ENCODE measurements at places on chromosomes 7 and 10.
A peak's percentile ranks its signal among the peaks of the same experiment; 100 is the strongest.

DNA sequence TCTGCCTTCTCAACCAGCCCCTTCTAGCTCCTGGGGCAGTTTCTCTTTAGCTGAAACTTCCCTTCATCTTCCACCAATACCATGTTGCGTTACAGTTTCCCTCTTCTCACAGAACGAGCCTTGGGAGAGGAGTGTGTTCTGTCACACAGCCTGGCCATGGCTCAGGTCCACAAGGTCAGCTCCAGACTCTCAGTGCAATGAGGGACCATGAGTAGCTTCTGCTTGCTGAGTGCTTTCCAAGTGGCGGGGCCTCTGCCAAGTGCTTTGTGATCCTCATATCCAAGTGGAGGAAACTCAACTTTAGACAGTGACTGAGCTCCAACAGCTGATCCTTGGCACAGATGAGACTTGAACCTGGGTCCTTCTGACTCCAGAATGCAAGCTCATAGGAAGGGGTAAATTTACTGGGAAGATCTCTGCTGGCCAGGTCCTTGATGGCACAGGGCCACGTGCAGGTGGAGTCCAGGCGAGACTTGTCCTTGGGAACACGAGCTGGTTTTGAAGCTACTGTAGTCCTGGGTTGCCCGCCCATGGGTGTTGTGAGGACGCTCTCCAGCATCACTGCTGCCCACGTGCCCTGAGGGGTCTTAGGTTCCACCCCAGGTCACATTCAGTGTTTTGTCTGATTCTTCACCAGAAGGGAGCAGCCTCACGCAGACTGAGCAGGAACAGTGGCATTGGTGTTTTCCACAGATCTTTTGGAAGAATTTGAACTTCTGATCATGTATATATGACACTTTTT, 238.0 kb downstream of the EBF3 start:
- no peak for DNase-seq

GRCh38 chr7:21965291-21965690, 19.6 kb upstream of the CDCA7L start:
- no peak for DNase-seq

DNA sequence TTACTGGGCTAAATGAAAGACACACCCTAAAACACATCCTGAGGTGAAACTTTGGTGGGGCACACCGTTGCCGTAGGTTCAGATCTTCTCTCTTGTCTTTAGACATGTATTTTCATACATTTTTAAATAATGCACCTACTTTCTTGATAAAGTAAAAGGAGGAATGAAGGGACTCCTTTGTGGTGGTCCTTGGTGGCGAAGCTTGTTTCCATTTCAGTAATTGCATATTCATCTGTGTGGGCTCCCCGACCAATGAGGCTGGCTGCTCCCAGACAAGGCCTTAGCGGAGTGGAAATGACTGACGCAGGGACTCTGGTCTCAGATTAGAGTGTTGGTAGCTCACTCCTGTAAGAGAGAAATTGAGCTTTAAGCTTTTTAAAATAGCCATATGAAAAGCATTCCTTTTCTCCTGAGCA, 815 bp downstream of the CCSER2 start:
- no peak for DNase-seq

- DNase-seq, result no peak
Observed at GRCh38 chr10:60517805-60518204, 128.1 kb upstream of the ANK3 start.

GRCh38 chr7:37181550-37181932, 267.1 kb downstream of the ELMO1 start:
- DNase-seq, result no peak

DNA sequence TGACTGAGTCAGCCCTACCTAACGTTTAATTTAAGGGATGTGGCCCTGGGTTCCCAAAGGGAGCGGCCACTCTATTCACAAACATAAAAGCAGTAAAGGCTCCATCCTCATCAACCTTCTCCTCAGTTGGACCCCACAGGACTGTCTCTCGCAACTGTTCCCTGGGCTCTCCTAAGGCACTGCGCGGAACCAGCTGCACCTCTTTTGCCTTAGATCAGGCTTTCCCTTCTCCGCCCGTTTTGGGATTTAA, 689 bp upstream of the GTPBP4 start:
- no peak for DNase-seq

DNA sequence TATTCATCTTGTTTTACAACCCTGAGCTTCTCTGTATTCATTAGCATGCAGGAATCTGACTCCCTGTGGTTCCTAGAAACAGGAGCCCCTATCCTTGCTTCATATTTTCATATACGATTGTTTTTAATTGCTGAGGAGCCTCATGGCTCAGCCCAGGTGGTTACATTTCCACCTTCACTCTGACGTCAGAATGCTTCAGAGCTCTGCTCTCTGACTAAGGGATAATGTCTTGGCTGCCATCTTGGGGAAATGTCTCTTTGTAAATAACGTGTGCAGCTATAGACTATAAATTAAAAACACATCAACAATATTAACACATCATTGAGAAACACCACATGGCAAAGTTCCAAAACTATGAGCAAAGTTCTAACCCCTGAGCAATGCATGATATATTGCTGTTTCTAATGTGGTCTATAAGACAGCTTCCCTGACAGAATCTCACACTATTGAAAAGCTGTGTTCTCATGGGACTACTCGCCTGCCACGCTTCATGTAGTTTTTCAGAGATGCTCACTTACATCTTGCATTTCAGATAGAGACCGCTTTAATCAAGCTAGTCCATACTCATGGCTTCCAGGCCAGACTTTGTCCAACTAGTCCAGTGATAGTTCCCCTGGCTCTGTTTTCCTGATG, 227.0 kb downstream of the SORCS3 start:
- DNase-seq, result no peak

GRCh38 chr10:29806350-29806788, 171.6 kb upstream of the SVIL start:
- no peak for DNase-seq

- DNase-seq, result no peak
Observed at GRCh38 chr10:48880016-48880705, 59.5 kb downstream of the LRRC18 start.

GRCh38 chr7:2016021-2016631, 216.6 kb downstream of the MAD1L1 start:
- DNase-seq, result no peak

GRCh38 chr7:20301311-20301939, 29.3 kb upstream of the ITGB8 start:
- no peak for DNase-seq

DNA sequence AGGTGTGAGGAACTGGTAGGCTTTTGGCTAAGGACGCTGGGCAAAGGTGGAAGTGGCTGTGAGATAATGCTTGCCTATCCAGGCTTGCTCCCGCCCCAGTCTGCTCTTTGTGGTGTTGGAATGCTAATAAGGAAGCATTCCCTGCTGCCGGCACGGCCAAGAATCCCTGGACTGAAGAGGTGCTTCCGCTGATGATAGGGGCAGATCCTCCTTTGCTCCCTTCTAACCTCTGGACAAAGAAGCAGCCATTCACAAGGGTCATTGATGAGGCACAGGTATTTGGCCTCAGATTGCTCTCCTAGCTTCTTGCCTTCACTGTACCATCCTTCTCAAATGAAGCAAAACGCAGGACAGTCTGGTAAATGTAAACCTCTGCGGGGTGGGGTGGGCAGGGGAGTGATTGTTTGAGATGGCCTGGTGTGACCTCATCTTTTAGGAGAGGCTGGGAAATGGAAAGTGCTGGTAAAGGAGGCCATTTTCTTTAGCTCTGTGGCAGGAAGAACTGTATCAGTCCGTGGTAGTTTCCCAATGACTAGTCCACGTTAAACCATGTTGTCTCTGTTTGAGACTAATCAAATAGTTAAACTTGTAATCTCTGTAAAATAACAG, 1.7 kb downstream of the PGAM1 start:
- DNase-seq, result no peak

- DNase-seq, result no peak
Observed at GRCh38 chr10:125063256-125063925, 97.0 kb downstream of the CTBP2 start.

GRCh38 chr7:16753102-16753931, at the start of gene TSPAN13:
TSPAN13 (plus strand) TSS chr7:16753755; CDS start chr7:16753968, 213 bp downstream.
- peak; percentile 32 for DNase-seq

DNA sequence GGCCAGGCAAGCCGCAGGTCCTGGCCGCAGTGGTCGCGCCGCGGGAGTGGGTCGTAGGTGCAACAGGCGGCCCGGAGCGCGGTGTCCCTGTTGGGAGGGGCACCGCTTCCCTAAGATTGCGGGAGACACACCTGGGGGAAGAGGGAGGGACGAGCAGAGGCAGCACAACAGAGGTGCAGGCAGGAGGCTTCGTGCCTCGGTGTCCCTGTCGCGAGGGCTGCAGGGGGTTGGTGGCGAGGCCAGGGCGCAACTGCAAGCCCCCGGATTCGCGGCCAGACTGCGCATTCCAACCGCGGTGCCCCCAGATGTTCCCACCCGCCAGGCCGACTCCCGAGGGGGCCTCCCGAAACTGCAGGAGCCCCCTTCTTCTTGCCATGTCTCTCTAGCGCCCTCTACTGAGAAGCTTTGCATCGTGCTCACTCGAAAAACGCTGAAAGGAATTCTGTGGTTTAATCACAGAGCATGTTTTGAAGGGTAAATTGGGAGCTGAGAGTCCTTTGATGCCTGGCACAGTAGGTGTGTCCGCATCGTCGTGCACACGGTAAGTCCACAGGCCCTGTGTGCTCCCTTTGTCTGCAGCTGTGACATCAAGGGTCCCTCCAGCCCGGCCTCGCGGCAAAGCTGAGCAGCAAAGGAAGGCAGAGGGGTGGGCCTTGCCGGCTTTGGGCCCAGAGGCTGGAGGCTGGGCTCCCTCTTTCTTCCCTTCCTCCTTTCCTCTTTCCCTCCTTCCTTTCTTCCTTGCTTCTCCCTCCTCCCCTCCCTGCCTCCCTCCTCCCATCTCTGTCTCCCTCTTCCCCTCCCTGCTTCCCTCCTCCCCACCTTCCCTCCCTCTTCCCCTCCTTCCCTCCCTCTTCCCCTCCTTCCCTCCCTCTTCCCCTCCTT, 6.2 kb upstream of the MBL2 start:
- DNase-seq, result no peak

GRCh38 chr10:131882151-131882550, 18.7 kb upstream of the PPP2R2D start:
- no peak for DNase-seq

- DNase-seq, result no peak
Observed at GRCh38 chr10:48431871-48432270, 125.4 kb downstream of the MAPK8 start.

DNA sequence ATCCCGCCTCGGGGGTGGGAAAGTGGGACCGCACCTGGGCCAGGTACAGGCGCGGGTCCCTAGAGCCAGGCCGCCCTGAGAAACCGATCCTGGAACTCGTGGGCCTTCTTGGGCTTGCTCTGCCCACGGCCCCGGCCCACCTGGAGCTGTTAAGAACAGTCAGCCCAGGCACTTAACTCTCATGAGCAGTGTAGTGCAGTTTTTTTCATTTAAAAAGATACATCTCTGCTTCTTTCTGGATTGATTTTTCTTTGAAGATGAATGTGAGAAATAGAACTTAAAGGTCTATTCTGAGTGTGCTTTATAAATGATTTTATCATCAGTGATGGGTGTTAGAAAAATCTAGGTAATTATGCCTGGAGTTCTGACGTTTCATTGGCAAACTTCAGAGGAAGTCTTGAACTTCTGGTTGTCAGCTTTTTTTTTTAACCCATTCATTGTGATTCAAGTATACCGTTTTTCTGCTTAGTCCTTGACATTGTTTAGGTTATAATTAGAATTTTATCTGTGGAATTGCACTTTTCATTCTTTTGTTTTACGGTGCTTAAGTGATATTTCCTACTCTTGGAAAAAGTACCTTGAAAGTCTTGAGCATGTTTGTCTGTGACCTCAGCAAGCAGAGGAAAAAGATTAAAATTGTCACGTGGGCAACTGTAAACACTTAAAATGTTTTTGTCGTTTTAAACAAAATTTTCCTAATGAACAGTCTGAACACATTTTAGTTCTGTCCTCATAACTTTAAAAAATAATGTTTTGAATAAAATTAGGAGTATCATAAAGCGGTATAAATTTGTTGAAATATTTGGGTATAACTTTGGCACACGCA, 906 bp downstream of the CDK1 start:
- no peak for DNase-seq

DNA sequence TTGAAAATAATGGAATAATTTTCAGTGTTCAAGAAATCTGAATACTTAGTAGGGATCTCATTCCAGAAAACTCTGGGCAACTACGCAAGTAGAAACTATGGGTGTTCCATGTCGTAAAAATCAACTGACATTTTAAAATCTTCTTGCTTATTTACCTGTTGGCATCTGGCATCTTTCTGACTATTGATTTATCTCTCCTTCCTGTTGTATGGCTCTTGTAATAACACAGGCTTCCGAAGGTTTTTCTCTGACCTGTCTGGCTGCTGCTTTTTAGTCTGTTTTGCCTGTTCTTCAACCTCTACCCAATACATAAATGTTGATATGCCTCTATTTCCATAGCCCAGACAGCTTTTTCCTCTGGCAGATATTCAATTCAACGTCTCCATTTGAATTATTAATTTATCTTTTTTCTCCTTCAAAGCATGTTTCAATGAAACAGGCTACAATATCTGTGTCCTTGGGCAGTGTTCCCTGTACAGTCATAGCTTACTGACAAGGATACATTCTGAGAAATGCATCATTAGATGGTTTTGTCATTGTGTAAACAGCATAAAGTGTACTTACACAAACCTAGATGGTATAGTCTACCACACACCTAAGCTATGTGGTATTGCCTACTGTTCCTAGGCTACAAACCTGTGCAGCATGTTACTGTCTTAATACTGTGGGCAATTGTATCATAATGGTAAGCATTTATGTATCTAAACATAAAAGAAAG, 105.9 kb upstream of the ETV1 start:
- no peak for DNase-seq

GRCh38 chr7:8189625-8190024, 72.3 kb downstream of the ICA1 start:
- DNase-seq, result no peak
